Breast epithelium (tissue), 4 donors: ENCODE measurements at places on chromosomes 12 and 14. TPM values are rescaled to one million over a fixed set of nuclear protein-coding genes. Genes with fewer than 3 reads are reported as not detected.
A peak's percentile ranks its signal among the peaks of the same experiment; 100 is the strongest.

- DNase-seq = no peak
These were observed 3.9 kb downstream of the BCL2L2 start for GRCh38 chr14:23310546-23310945.

- DNase-seq = no peak
These were observed 40.0 kb upstream of the TESC start for GRCh38 chr12:117139025-117139717.

DNA sequence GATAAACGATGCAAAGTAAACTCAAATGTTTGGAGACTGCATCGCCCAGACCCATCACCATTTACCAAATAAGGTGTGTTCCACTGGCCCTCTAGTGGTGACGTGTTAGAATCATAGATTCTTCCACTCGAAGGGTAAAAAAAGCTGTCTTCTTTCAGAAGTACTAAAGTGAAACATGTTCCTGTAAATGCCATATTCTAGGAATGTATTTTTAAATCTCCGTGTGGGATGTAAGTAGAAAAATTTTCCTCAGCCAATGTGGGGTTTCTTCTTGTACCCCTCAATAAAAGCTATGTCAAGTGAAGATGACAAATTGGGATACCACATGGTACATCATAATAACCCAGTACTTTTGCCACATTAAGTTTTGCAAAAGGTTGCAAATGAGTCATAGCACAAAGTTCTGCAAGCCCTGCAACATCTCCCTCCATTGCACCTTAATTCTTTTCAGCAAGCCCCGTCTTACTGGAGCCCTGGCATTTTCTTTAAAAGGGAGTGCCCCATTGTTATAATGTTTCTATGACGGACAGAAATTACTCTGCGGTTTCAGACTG, 100.8 kb downstream of the CCER1 start:
- DNase-seq = no peak

- DNase-seq = no peak
These were observed 46.4 kb downstream of the CRADD start for GRCh38 chr12:93723568-93723930.

GRCh38 chr14:51701951-51702350, 50.2 kb downstream of the FRMD6 start:
- no peak for DNase-seq

- no peak for DNase-seq
These were observed 4.4 kb downstream of the MSRB3 start for GRCh38 chr12:65282840-65283239.

- DNase-seq = no peak
These were observed 134.9 kb upstream of the FRMD6 start for GRCh38 chr14:51516706-51517395.

DNA sequence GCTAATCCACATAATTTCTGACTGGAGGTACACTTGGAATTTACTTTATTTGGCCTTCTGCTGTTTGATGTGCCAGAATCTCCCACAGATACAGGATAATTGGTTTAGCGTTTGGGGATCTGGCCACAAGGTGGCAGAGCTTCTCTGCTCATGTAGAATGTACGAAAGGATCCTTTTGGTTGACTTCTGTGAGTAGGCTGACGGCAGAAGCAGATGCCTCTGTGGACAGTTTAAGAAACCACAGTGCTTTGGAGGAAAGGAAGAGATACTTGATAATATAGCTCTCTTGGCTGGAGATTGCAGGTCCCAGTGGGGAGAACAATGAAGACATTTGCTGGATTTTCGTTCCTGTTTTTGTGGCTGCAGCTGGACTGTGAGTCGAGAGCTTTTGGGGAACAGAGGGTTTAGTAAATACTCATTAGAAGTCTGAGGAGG, 75.3 kb upstream of the OR4E1 start:
- no peak for DNase-seq

GRCh38 chr12:41528874-41529273, 340.8 kb downstream of the PDZRN4 start:
- no peak for DNase-seq

- DNase-seq = no peak
These were observed 303.5 kb downstream of the EGLN3 start for GRCh38 chr14:33647385-33647786.

- no peak for DNase-seq
These were observed 129.5 kb downstream of the ETV6 start for GRCh38 chr12:11778713-11779685.

DNA sequence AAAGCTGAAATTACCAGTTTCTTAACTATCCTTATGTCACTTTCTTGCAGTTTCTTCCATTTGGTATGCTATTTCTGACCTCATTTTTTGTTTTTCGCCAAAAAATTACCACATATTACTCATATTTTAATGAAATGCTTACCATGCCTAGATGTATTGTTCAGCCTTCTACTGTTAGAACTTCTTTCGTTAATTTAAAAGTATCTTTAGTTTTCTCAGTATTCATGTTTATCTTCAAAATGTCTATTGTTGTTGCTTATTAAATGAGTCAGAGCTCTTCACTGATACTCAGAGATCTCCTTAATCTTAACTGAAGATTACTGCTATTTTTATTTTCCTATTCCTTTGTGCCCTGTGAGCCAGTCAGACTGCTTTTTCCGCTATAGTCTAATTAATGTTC, 20.5 kb downstream of the RAP1B start:
- no peak for DNase-seq

GRCh38 chr14:103630364-103631108, 1.5 kb downstream of the KLC1 start:
- DNase-seq = no peak

DNA sequence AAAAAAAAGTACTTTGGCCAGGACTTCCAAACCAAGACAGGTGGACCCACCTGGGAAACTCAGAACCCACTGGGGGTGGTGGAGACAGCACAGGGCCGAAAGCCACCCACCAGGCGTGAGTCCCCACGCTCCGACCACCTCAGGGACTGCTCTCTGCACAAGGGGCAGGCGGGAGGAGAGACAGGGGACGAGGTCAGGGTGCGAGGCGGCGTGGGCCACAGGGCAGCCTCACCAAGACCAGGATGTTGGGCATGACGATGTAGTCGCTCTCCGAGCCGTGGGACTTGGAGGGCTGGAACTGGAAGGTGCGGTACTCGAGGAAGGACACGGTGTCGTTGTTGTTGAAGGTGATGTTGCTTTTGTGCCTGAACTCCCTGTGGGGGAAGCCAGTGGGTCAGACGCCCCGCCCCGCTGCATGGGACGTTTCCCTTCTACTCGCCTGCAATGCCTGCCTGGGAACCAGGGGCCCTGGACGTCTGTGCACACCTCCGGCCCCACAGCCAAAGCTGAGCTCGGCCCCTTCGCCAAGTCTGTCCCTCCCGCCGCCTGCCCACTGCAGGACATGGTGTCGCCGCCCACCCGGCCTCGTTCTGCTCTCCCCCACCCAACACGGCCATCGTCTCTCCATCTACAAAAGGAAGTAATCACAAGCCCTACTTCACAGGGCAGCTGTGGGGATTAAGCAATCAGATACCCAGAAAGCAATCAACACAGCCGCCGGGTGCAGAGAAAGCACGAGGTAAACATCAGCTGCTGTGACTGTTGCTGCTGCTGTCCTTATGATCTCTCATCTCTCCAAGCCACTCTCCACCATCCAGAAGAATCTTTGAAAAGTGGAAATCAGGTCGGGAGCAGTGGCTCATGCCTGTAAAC, 48.7 kb downstream of the SCARB1 start:
- DNase-seq = no peak

- DNase-seq = no peak
These were observed 111.4 kb downstream of the EPS8 start for GRCh38 chr12:15677726-15678201.

GRCh38 chr14:65604936-65605335, 192.4 kb downstream of the FUT8 start:
- DNase-seq = no peak

DNA sequence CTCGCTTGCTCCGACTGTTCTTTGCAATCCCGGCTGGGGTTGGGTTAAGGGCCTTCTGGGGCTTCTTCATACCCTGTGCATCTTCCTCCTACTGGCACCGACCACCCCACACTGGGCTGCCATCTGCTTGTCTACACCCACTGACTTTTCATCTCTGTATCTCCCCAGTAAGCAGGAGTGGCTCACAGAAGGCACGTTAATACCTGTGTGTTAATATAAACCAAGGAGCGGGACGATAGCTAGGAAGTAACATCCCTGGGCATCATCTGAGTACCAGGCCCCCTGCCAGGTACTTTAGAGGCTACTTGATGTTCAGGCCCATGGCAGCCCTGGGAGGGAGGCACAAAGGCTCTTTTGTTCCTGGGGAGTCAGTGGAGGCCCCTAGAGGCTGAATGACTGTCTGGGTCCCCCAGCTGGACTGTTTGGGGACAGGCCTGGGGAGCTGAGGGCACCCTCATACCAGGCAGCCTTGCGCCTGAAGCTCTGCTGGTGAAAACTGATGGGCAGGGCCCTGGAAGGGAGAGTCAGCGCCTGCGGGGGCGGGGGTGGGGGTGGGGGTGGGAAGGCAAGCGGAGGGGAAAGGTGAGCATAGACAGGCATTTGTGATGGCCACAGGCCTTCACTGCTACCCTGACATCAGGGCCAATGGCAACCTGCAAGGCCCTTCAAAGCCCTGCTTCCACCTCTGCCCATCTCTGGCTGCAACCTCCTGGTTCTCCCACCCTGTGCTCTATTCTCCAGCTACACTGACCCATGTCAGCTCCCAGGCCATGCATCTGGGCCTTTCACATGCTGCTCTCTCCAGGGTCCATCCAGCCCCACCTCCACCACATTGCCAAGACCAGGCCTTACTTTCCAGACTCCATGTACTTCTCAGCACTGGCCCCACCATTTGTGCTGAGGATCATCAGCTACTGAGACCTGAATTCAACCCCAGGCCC, 34.2 kb upstream of the DEGS2 start:
- DNase-seq = peak; percentile 47

DNA sequence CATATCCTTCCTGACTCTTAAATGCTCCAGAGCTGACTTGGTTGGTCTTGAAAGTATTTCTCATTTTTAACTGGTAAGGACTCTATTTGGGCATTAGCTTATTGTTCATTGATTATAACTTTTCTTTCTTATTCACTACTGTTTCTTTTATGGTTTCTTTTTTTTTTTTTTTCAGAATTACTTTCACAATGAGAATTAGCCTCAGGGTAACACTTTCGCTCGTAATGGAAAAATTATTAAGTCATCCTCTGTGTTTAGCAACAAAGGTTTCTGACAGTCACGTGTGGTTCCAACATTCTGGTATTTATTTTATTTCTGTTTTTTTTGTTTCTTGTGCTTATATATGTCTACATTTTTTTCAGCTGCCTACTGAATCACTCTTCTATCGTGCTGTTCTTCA, 80.0 kb downstream of the METTL25 start:
- DNase-seq = no peak

The TMTC2 gene
- total RNA-seq = 7.0 TPM

The TMEM132D gene
- not detected for total RNA-seq

The PLEKHD1 gene
- total RNA-seq = under 0.01 TPM

The PPP1R1A gene
- 21.6 TPM for total RNA-seq

The PTGDR gene
- 1.3 TPM for total RNA-seq

The LAG3 gene
- 1.3 TPM for total RNA-seq

The BMP4 gene
- total RNA-seq = 17.0 TPM

The AMIGO2 gene
- total RNA-seq = 6.7 TPM

The DYRK4 gene
- 29.0 TPM for total RNA-seq

The AQP5 gene
- total RNA-seq = 4.6 TPM

The SYCP3 gene
- total RNA-seq = not detected

The MAP3K9 gene
- total RNA-seq = 0.16 TPM

The GPR162 gene
- 4.1 TPM for total RNA-seq

The ANAPC7 gene
- total RNA-seq = 29.4 TPM

The PRB2 gene
- not detected for total RNA-seq
